ENCODE measurements at places on chromosomes 7 and 10.

DNA sequence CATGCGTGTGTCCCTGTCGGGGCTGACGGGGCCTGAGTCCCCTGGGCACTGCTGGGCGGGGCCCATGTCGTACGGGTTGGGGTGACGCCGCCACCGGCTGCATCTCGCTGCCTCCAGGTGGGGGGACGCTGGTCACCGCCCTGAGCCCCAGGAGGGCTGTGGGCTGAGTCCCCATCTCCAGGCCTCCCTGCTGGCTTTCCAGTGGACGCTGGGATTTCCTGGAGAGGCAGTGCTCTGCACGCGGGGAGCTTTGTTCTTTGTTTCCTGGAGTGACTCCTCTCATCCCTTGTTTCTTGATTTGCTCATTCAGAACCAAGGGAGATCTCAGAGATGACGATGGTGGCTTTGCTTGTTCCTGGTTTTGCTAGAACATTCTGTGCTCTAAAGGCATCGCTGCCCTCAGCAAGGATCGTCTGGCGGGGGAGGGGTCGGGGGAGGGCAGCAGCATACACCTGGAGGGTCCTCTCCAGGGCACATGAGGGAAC lies 21.0 kb downstream of the PWWP2B start:
- DNase-seq = no peak

- no peak for DNase-seq
Measured at GRCh38 chr7:35508623-35509400, 186.1 kb downstream of the HERPUD2 start.

DNA sequence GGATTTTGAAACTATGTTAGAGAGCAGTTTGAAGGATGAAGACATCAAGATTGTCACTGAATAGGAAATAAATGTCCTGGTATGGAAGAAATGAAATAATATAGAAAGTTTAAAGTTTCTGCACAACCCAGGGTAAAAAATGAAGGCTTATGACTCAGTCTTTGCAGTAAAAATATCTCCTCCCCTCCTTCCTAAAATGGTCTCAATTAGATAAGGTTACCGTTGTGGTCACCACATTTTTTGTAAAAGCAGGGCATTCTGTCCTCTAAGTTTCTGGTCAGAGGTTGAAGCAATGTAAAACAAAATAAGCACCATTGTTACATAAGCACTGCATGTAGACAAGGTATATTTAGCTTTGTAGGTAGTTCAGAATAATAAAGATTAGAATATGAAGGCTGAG lies 403.5 kb downstream of the SUGCT start:
- DNase-seq = no peak

GRCh38 chr7:34928052-34928451 lies 109.2 kb downstream of the DPY19L1 start:
- no peak for DNase-seq

DNA sequence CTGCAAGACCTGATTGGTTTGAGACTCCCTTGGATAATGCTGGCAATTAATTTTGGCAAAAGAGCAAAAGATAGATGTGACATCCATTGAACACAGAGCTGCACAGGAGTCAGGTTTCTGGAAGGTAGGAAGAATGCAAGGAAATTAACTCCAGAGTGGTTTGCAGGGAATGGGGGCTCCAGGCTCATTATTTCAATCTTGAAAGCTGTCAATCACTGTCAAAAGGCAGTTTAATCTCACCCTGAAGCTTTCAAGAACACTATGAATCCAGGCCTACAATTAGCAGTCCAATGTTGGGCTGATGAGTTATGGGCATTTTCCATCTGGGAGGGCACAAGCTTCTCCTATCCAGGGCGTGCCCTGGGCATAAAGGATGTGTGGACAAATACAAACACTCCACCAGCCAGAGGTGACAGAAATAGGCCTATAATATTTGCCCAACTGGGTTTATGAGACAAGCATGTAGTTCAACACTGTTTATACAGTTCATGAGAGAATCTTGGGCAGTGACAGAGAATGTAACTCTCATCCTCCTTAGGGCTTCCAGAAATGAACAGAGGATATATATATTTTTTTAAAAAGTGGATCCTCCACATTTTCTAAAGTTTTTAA lies 80.5 kb downstream of the KCNMA1 start:
- DNase-seq = no peak

DNA sequence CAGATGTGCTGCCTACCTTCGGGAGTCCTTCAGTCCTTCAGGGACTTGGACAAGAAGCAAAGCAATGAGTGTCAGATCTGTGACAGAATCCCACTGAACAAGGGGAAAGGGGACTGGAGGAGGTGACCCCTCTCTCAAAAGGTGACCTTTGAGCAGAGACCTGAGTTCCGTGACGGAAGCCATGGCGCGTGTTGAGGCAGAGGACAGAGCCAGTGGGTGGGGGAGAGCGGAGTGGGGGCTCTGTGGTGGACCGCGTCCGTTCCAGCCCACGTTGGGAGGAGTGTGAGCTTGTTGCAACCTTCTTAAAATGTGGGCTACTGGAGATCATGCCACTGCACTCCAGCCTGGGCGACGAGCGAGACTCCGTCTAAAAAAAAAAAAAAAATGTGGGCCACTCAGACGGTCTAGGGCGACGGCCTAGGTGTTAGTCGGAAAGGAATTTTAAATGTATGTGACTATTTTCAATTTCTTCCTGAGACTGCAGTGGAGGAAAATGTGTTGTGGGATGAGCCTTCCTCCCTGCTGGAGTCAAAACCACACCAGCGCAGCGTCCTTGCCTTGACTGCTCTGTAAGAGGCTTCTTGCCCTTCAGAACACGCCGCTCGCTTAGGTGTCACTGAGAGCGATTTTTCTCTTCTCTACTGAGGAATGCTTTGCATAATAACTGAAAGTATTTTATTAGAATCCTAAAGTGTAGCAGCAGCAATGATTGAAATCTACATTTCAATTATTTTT lies 272.7 kb downstream of the CELF2 start:
- DNase-seq = no peak

GRCh38 chr10:124689911-124690498 lies 54.2 kb downstream of the FAM53B start:
- no peak for DNase-seq

GRCh38 chr10:104255311-104255981 lies 754 bp downstream of the GSTO1 start:
- peak; percentile 50 for DNase-seq

- DNase-seq = no peak
Measured at GRCh38 chr10:1323951-1324350, 267.8 kb downstream of the WDR37 start.

- DNase-seq = no peak
Measured at GRCh38 chr10:5490032-5490431, 9.3 kb downstream of the CALML5 start.

- DNase-seq = no peak
Measured at GRCh38 chr10:100828738-100829096, 83.3 kb downstream of the PAX2 start.

DNA sequence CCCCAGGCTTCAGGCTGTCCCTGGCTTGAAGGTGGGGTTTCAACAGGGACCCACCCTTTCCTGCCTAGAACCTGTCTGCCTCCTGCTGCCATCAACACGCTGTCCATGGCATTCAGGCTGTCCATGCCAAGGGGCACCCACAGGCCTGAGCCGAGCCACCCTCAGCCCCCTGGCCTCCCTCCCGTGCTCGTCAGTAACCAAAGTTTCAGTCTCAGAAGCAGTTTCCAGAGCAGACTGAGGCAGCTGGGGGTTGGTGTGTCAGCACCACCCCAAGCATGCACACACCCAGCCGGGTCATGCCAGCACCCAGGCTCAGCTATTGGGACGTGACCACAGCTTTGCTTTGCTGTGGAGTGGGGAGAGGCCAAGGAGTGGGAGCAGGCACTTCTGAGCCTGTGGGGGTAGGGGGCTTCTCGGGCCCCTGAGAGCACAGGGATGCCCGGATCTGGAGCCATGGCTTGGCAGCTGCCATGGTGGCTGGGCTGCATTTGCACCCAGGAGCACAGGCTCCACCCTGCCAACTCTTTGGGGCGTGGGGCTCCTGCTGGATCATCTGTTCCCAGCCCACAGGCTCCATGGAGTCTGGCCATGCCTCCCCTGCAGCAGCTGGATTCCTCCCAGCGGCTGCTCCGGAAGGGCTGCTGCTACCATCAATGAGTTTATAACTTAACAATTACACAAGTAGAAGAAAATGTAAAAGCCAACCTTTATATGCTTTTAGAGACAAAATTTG lies 314.5 kb upstream of the SEMA3C start:
- no peak for DNase-seq

DNA sequence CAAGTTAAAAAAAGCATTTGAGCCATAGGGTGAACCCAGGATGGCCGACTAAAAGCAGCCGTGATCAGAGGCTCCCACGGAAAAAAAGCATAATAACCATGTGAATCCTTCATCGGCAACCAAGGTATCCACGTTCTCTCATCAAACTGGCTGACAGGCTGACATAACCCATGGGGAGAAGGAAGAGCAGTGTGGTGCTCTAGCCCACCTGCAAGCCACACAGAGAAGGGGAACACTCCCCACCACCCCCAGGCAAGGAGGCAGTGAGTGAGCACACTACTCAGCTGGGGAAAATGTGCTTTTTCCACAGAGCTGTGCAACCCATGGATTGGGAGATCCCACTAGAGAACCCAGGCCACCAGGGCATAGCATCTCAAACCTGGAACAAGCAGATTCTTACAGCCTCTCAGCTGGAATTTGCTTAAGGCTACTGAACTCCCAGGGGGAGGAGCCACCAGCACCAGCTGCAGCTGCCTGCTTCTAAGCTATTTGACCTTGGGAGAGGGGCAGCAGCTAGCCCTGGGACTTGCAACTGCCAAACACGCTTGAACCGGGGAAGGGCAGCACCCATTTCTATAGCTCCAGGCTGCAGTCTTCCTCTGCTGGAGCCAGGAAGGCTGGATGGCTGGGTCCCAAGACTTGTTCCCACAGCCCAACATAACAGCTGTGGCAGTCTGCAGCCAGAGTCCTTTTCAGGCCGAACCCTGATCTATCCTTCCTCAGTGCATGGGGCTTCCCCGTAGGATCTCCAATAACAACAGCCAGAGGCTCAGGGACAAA lies 178.2 kb upstream of the NRG3 start:
- DNase-seq = no peak

DNA sequence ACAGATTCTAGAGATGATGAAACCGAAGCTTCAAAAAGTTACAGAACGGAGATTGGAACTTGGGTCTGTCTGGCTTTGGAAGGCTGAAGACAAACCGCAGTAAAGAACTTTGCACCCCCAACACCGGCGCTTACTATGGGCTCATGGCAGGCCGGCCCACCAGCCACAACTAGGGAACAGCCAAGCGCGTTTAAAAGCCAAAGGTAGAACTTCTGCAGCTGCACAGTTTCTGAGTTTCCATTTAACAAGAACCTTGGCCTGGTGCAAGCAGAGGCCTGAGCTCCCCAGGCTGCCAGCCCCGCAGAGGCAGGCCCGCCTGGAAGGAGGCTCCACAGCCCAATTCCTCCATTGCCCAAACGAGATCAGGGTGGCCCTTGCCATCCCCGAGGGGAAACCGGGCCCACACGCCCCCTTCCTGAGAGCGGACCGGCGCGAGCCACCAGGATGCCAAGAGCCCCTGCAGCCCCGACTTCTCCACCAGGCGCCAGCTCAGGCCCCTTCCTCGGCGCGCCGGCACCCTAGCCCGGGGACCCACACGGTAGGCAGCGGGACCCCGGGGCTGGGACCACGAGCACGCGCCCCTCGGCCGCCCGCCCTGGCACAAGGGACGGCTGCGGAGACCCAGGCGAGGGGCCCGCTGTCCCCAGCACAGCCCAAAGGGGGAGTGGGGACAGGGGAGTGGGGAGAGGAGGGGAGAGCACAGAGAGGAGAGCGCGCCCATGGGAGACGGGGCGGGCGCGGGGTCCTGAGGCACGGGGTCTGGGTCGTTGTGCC lies 566 bp downstream of the MAD1L1 start:
- no peak for DNase-seq

GRCh38 chr10:48614481-48615390 lies 9.9 kb upstream of the ARHGAP22 start:
- DNase-seq = no peak

DNA sequence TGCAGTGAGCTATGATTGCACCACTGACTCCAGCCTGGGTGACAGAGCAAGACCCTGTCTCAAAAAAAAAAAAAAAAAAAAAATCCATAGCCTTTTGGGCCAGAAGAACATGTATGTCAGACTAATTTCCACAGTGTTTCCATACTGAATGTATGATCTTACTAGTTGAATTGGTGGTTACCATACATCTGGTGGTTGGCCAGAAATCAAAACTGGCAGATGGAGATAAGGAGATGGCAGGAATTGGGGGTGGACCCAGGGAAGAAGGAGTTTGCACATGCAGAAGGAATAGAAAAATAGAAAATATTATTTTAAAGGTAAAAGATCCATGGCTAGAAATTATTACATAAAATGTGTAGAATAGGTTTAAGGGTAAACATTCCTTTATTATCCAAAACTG lies 3.7 kb upstream of the ATOH7 start:
- no peak for DNase-seq

DNA sequence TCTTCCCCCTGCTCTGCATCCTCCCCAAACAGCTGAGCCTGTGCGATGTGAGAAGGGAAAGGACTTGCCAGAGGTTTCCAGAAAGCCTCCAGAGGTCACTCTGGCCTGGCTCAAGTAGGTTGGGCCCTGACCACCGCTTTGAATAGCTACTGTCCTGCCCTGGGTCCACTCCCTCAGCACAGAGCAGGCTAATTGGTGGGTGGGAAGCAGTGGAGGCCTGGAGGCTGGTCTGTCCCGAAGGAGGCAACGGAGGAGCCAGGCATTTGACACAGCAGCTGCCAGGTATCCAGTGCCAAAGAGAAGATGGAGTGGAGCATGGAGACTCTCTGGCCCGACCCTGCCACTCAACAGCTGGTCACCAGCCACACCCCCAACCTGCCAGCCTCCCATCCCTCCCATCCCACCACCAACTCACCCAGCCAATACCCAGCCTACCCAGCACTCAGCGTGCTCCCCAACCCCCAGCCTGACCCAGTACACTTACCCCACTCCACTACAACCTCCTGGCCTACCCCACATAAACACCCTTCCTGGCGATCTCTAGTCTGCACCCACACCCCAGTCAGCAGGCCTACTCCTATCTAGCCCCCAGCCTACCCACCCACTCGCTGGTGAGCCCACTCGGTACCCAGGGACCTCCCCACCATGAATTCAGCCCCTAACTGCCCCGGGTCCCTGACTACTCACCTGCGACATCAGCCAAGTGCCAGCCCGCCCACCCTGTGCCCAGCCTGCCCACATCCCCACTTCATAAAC lies 64.6 kb upstream of the COL13A1 start:
- DNase-seq = no peak

- DNase-seq = no peak
Measured at GRCh38 chr10:94219829-94220228, 142.9 kb downstream of the NOC3L start.

- DNase-seq = no peak
Measured at GRCh38 chr10:7891634-7892033, 73.3 kb downstream of the TAF3 start.

DNA sequence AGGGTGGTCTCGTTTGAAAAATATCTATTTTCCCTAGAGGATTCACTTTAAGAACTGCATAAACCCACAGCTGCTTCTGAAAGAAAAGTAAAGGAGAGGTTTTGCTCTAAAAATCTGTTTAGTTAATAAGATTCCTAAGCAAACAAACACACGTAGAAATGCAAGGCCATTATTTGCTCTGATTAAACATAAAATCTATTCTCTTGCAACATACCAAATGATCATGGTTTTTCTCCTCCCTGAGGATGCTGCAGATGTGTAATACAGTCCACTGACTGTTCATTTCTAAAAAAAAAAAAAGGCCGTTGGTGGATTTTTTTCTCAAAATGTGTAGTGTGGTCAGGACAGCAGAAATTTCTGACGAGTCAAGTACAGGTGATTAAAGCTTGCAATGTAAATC lies 98.6 kb downstream of the BUB3 start:
- no peak for DNase-seq
